Neural crest cell (in vitro differentiated cells): ENCODE measurements at places on chromosomes 11 and 22. TPM values are rescaled to one million over a fixed set of nuclear protein-coding genes. Genes with fewer than 3 reads are reported as not detected.

PVALB gene
- total RNA-seq: 0.61 and 0.68 TPM in 2 replicates

C11orf54 gene
- total RNA-seq: 25.7 and 27.5 TPM in 2 replicates

MLC1 gene
- total RNA-seq: 2.0 and 3.3 TPM in 2 replicates

EIF3D gene
- 178 and 197 TPM in 2 replicates for total RNA-seq

MS4A12 gene
- not detected in 2 replicates for total RNA-seq

RIBC2 gene
- 7.6 and 8.7 TPM in 2 replicates for total RNA-seq

LINC01488 gene
- total RNA-seq: 0.11 TPM in 1 of 2 replicates, not detected in the other
